Aorta (tissue), 5 donors: ENCODE measurements at places on chromosomes 5 and 9. TPM values are rescaled to one million over a fixed set of nuclear protein-coding genes. Genes with fewer than 3 reads are reported as not detected.

The RFX3 gene
- 10.5 TPM for total RNA-seq

GRCh38 chr5:159174511-159175168 lies 34.7 kb downstream of the RNF145 start:
- no peak for DNase-seq

- no peak for DNase-seq
Measured at GRCh38 chr9:108860354-108860753, 1.7 kb upstream of the ACTL7A start.

GRCh38 chr5:76714751-76715485 lies 1.0 kb upstream of the F2R start:
- DNase-seq, result peak; percentile 47

- no peak for DNase-seq
Measured at GRCh38 chr9:15696979-15697378, 144.1 kb downstream of the CCDC171 start.

DNA sequence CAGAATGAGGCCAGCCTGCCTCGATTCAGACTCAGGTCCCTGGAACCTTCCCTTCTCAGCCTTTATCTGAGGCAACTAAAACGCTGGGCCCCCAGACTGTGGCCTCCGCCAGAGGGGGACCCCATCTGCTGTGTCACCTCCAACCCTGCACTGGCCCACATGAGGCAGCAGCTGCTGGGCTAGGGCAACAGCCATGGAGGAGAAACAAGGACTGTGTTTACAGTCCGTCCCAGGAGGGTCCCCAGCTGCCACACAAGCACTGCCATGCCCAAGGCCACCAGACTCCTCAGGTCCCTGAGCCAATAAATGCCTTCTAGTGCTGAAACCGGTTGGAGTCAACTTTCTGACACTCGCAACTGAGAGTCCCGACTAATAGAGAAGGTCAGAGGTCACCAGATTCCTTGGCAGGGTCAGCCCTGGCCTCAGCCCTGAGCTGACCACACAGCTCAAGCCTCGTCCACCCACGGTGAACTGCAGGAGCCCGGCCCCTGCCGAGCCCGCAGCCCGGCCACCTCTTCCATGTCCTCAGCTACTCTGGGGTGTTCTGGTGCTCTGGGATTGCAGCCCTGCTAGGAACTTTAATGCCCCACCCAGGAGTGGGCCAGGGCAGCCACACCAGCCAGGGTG lies 77.0 kb downstream of the ZNF354C start:
- DNase-seq, result peak; percentile 66

- DNase-seq, result no peak
Measured at GRCh38 chr5:134989266-134989830, 21.6 kb downstream of the CATSPER3 start.

The MEF2C gene
- total RNA-seq, result 137 TPM

The FOXD1 gene
- total RNA-seq, result 9.9 TPM

- DNase-seq, result no peak
Measured at GRCh38 chr5:132756542-132756941, 9.3 kb downstream of the CCNI2 start.

The STC2 gene
- 4.9 TPM for total RNA-seq

- no peak for DNase-seq
Measured at GRCh38 chr9:16626577-16627130, 243.8 kb downstream of the BNC2 start.

DNA sequence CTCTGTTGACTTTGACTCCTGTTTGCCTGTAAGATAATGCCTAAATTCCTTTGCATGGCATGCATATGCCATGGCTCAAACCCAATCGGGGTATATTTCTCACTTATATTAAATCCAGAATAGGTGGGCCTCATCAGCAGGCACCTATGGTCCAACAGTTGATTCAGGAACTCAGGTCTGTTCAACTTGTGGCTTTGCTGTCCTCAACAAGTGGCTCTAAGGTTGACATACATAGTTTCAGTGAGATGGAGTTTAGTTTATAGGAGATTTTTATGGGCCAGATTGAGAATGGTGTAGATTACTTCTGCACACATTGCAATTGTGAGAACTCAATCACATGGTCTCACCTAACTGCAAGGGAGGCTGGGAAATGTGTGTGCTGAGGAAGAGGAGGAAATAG lies 31.6 kb upstream of the PTGER4 start:
- DNase-seq, result no peak
